Inflammatory macrophage (primary cell): ENCODE measurements at places on chromosomes 5 and 9.

DNA sequence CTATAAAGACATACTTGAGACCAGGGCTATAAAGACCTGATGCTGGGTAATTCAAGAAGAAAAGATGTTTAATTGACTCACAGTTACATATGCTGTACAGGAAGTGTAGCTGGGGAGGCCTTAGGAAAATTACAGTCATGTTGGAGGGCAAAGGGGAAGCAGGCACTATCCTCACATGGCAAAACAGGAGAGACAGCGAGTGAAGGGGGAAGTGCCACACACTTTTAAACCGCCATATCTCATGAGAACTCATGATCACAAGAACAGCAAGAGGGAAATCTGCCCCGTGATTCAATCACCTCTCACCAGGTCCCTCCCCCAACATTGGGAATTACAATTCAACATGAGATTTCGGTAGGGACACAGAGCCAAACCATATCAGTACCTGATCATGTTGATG is 89.9 kb upstream of the ADAMTSL1 start:
- peak; percentile 37 for DNase-seq

DNA sequence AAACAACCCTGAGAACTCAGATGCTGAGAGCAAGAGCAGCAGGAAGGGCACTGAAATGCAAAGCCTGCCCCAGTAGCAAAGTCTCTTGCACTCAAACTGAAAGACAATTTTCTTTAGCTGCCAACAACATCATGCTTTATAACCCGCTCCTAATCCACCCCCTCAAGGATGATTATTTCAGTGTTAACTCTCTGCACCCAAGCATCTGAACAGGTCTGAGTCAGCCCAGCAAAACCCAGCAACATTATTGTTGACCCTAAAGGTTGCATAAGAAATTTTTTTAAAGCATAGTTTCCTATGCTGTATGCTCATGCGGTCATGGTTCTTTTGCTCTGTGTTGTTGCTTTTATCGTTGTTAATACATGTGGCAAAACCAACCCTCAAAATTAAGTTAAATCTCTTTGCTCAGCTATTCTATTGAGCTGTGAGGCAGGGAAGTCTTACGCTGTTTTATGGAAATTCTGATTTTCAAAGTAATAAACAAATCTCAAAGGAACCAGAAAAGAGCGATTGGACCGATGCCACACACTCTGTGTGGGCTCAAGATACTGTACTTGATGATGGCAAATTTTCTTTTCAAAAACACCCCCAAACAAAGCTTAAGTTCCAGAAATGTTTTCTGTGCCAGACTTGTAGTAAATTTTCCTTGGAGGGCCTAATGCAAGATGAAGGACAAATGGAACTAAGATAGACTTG is 440.6 kb upstream of the MPDZ start:
- DNase-seq, result no peak

- no peak for DNase-seq
These were observed 57.1 kb downstream of the DOCK2 start for GRCh38 chr5:169694091-169694625.

DNA sequence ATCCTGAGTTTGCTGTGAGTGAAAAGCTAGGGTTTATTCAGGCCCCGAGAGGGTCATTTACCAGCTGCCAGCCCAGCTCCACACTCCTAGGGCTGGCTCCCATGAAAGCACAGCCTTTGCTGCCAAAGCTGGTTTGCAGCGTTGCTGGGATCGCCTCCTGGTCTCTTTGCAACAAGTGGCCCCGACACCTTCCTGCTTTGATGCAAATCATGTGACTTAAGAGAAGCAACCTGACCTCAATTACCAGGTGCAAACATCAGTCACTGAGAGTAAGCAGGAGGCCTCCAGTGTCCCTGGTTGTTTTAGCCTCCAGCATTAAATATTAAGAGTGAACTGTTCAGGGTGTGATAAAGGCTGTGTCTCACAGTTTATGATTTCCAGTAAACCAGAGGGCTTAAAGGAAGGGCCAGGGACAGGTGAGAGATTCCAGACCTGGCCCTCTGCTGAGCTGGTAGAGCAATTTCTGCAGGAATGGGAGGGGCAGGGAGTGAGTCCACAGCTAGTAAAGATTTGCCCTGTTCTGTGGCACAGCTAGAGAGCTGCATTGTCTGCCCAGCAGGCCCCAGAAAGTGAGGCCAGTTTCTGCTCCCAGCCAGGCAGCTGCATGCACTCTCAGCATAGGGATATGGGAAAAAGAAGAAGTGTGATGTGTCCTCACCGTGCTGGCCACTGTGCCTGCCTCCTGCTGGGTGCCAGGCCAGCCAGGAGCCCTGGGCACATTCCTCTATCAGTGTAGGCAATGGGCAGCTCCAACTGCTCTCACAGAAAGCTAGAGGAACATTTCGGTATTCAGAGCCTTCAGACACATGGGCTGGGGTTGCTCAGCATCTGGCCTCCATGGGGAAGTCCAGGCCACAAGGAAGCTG is 58.0 kb downstream of the SLC22A5 start:
- DNase-seq, result peak; percentile 69

DNA sequence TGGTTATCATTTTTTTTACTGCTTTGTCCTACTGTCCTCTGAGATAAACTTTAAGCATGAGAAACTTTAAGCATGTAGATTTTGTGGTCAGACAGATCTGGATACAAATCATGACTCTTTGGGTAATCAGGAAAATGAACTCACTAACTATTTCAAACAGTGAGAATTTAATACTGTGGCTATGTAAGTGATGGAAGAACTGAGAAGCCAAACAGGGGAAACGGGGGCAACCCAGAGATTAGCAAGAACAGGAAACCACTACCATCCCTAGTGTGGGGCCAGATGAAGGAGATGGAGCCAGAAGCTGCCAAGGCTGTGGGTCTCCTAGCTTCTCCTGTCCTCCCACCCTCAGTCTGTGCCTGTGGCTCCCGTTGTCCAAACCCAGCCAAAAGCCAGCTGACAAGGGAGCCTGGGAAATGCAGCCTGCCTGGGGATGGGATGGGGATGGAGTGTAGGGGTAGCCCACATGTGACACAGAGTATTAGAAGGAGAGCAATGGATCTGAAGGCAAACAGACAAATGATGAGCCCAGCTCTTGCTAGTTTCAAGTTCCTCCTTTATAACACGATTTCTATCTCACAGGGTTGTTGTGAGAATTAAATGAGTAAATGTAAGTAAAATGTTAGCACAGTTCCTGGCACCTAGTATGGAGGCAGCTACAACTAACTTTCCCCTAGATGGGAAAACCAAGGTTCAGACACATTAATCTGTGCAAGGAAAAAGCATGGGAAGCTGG is 27.7 kb upstream of the CDC23 start:
- DNase-seq, result no peak

DNA sequence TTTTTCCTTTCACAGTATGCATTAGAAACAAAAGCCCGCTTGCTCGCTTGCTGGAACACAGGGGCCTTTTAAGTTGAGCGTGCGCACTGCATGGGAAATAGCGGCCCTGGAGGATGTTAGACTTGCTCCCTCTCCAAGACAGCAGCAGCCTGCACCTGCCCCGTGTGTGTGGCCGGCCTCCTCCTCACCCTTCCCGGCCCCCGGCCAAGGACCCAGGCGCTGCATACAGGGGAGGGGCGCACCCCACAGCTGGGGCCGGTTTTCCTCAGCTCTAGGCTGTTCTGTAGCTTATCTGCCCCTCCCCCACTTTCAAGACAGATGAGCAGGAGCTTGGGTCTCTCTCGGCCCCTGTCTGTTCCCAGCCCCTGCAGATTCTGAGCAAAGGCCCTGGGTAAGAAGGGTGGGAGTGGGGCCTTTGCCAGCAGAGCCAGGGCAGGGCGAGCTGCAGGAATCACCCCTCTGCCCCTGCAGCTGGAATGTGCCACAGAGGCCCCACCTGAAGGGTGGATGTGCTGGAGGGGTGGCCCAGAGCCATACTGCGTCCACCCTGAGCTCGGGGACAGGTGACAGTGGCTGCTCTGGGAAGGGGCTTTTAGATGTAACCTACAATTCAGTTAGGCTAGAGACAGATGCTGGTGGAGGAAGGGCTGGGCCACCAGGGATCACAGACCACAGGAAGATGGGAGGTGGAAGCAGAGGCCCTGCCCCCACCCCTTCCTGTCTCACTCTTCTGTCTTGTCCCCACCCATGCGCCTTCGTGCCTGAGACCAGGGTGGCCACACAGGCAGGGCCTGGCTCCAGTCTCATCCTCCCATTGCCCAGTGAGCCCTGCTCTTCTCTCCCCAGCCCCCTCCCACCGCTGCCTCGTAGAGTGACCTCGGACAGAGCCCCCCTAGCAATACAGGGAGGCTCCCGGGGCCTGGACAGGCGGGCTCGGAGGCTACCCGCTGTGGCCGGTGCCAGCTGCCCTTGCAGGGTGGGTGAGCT is 132.4 kb downstream of the DAB2IP start:
- DNase-seq, result no peak

DNA sequence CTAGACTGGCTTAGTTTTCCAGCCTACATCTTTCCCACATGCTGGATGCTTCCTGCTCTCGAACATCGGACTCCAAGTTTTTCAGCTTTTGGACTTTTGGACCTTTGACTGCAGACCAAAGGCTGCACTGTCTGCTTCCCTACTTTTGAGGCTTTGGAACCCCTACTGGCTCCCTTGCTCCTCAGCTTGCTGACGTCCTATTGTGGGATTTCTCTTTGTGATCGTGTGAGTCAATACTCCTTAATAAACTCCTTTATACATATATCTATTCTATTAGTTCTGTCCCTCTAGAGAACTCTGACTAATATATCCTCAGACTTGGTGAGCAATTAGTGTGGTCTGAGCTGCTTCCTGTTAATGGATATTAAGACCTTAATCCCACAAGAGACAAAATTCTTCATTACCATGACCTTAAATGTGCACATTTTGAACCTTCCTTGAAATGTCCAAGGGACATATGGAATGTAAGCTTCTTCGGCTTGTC is 752.9 kb downstream of the CDH18 start:
- no peak for DNase-seq

DNA sequence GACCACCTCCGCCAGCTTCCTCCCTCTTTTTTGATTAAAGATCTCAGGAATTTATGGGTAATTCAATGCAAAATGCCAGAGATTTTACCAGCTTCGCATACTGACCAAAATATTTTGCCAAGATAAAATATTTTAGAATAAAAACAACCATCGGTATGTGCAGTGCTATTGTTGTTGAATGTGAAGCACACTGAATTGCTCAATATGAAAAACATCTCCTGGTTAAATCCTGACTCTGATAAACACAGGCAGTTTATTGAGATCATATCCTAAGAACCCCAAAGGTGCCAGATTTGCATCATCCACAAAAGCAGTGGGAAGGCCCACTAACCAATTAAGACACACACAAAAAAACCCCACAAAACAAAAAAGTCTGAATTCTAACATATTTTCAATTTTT is 202.4 kb downstream of the GLIS3 start:
- DNase-seq, result no peak

DNA sequence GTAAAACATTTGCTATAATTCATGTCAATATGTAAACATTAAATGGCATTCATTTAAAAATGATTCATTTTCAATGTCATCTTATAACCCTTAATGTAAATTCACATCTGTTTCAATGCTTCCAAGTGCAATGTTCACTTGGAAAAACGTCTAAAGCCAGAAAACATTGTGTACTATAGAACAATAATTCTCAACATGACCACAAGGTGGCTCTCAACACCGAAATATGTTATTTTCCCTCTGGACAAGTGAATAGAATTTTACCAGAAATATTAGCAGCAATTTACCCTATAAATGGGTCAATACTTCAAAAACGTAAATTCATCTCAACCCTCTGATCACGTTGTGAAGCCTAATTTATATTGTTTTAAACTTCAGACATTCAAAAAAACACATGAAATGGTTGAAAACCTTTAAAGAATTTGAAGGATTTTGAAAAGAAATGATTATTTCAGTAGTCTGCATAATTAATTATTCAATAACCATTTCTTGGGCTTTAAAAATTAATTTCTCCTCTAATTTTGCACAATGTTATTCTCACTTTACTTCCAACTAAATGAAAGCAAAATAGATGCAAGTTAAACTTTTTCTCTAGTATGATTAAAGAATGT is 11.0 kb downstream of the CDH10 start:
- DNase-seq, result peak; percentile 19

DNA sequence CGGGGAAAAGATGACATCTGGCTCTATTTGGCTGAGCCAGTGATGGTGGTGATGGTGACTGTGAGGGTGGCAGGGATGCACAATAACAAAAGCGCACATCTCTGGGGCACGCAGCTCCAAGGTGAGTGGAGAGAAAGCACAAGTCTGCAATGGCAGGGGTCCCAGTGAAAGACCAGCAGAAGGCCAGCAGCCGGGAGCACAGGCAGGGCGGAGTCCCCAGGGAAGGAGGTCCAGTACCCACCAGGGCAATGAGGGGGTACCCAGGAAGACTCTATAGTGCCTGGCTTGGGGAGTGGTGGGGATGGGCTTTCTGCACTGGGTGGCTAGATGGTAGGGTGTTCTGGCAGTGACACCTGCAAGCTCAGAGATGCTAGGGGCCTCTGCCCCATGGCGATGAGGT is 69.4 kb downstream of the AK8 start:
- no peak for DNase-seq

DNA sequence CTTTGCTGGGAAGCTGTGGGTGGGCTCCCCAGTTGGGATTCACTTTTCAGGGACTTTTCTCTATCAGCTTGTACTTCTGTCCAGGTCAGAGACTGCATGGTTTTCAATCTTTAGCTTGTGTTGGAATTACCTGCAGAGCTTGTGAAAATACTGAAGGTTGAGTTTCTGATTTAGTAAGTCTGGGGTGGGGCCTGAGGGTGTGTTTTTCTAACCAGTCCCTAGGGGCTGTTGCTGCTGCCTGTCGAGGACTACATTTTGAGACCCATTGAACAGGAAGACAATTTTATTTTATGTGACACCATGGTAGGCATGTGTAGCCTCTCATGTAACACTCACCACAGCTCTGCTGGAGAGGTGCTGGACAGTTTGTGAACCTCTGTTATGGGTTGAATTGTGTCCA is 14.7 kb upstream of the MLANA start:
- DNase-seq, result no peak

DNA sequence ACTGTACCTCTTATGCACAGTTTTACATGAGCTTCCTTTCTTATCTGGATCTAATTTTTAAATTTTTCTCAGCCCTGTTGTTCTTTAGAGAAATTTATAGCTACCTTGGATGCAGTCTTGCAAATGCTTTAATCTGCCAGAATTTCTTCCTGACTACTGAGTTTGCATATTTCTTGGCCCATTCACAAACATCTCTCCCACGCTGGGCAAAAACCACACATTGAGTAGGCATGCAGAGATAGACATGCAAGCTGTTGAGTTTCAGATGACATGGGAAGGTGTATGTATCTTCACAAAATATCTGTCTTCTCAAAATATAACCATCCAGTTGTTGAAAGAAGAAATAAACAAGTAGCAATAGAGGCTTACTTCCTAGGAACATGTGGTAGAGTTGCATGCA is 101.2 kb downstream of the PARP8 start:
- no peak for DNase-seq

- no peak for DNase-seq
These were observed 58.0 kb upstream of the FBN2 start for GRCh38 chr5:128596071-128596470.
